ENCODE measurements at places on chromosomes 2 and 18.
A peak's percentile ranks its signal among the peaks of the same experiment; 100 is the strongest.

- peak; percentile 23 for DNase-seq
These were observed 50.1 kb downstream of the THUMPD2 start for GRCh38 chr2:39728941-39729351.

GRCh38 chr2:45275806-45276205, 266.6 kb upstream of the SIX2 start:
- no peak for DNase-seq

DNA sequence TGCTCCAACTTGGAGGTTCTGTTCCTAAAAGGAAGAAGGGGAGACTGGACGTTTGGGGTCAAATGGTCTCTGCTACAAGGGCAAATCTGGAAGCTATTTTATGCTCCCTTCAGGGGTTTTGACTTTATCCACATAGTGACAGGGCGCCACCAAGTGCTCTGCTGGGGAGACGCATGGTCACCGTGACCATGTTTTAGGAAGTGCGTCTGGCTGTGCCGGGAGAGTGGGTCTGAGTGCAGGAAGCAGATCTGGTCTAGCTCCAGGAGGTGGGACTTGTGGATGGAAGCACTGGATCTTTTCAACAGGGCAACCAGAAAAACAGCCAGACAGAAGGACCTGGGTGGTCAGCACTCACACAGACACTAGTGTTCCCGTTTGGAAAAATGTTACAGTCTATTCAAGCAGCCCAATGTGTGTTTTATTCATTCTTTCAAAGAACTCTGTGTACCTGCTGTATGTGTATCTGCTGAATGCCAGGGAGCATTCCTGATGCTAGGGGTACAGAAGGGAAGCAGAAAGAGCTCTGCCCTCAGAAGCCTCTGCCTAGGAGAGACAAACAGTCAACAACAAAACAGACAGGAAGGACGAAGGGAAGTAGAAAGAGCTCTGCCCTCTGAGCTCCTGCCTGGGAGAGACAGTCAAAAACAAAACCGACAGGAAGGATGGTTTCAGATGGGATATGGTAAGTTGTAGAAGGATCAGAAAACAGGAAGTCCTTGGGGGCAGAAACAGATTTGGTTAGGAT, 14.3 kb downstream of the IMPA2 start:
- DNase-seq, result peak; percentile 76

- DNase-seq, result no peak
These were observed 17.2 kb downstream of the MAL start for GRCh38 chr2:95042472-95043271.

GRCh38 chr18:3213300-3214059, 6.3 kb downstream of the MYOM1 start:
- DNase-seq, result peak; percentile 3

- DNase-seq, result no peak
These were observed at the start of gene PRKAG3 for GRCh38 chr2:218831378-218831990. TSS of gene PRKAG3 (minus strand) at chr2:218831803.

GRCh38 chr2:176088937-176089842, 3.3 kb upstream of the HOXD13 start:
- no peak for DNase-seq

- peak; percentile 53 for DNase-seq
These were observed at the start of gene SPIRE1 for GRCh38 chr18:12657684-12658425. TSS of gene SPIRE1 (minus strand) at chr18:12658107. CDS start at chr18:12657866, 241 bp downstream.

DNA sequence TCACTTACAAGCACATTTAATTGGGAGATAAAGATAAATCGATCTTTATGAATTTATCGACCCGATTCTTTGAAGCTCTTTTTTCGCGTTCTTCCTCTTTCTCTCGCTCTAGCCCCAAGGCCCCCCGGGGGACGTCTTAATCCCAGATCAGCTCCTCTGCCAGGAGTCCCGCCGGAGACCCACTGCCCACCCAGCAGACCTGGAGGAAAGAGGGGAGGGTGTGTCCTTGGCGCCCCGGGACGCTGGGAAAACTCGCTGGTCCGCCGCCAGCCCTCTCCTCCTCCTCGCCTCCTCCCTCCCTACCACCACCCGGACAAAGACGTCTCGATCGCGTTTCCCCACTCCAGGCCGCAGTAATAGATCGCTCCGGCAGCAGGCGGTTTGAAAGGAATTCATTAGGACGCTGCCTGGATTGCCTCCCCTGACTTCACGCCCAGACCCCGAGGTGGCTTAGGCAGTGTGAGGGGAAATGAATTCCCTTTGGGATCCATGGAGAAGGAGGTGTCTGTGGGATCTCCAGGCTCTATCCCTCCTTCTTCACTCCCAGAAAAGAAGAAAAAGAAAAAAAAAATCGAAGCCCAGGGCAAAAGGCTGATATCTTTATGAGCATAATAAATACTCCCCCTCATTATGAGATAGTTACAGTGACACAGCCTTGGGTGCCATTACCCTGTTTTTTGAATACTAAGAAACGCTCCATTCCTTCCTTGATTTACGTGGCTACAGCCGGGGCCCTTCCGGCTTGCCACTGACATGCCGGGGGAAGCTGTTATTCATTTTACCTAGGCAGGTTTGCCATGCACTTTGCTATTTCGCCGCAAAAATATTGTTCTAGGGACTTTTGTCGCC, 1.8 kb upstream of the GBX2 start:
- DNase-seq, result no peak

DNA sequence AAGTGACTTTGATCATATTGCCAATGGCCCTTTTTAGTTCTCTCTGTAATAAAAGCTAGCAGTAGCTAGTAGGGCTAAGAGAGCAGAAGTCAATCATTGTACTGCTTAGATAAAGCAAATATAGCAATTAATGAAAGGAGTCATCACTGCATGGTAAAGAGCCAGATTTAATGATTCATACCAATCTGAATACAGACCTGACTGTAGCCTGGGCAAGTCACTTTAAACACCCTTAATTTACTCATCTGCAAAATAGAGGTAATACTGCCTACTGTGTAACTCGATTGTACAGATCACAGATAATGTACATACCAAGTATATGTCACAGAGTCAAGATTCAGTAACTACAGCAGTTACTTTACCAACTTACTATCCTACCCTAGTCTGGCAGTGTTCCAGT, 63.6 kb downstream of the ASXL2 start:
- DNase-seq, result no peak

GRCh38 chr2:107430596-107431266, 396.0 kb upstream of the RGPD4 start:
- DNase-seq, result no peak

DNA sequence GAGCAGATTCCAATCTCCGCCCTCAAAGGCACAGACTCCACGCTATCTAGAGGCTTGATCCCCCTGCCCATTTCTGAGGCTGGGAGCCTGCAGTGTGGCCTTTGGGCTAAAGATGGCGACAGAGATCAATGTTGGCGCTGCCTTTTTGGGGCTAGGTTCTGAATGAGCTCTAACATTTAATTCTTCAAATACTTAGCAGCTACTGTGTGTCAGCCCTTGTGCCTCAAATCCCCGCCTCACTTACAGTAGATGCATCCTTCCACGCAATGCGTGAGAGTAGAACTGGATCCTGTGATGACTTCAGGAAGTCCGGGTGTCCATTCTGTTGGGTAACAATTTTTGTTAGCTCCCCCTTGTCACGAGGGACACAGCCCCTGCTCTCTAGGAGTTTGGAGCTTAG, 12.4 kb downstream of the IL1F10 start:
- no peak for DNase-seq

GRCh38 chr2:211879323-211879722, 659.3 kb downstream of the ERBB4 start:
- DNase-seq, result no peak

DNA sequence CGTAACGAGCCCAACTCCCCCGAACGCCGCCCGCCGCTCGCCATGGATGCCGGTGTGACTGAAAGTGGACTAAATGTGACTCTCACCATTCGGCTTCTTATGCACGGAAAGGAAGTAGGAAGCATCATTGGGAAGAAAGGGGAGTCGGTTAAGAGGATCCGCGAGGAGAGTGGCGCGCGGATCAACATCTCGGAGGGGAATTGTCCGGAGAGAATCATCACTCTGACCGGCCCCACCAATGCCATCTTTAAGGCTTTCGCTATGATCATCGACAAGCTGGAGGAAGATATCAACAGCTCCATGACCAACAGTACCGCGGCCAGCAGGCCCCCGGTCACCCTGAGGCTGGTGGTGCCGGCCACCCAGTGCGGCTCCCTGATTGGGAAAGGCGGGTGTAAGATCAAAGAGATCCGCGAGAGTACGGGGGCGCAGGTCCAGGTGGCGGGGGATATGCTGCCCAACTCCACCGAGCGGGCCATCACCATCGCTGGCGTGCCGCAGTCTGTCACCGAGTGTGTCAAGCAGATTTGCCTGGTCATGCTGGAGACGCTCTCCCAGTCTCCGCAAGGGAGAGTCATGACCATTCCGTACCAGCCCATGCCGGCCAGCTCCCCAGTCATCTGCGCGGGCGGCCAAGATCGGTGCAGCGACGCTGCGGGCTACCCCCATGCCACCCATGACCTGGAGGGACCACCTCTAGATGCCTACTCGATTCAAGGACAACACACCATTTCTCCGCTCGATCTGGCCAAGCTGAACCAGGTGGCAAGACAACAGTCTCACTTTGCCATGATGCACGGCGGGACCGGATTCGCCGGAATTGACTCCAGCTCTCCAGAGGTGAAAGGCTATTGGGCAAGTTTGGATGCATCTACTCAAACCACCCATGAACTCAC, 673 bp downstream of the PCBP1 start:
- DNase-seq, result no peak

GRCh38 chr2:201262718-201263117, 2.4 kb downstream of the CASP8 start:
- no peak for DNase-seq

All from GDM1 (cell line).